ENCODE measurements at places on chromosomes 11 and 22. TPM values are rescaled to one million over a fixed set of nuclear protein-coding genes. Genes with fewer than 3 reads are reported as not detected.

- DNase-seq = no peak
These were observed 10.9 kb downstream of the PDGFD start for GRCh38 chr11:104152941-104153505.

DNA sequence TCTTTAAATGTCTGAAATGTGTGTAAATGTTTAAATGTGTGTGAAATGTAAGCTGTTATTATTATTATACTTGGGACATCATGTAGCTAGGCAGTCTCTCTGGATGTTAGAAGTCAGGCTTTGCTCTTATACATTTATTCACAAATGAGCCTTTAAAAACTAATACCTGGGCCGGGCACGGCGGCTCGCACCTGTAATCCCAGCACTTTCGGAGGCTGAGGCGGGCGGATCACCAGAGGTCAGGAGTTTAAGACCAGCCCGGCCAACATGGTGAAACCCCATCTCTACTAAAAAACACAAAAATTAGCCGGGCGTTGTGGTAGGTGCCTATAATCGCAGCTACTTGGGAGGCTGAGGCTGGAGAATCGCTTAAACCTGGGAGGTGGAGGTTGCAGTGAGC, 21.7 kb upstream of the CTTN start:
- DNase-seq = no peak

DNA sequence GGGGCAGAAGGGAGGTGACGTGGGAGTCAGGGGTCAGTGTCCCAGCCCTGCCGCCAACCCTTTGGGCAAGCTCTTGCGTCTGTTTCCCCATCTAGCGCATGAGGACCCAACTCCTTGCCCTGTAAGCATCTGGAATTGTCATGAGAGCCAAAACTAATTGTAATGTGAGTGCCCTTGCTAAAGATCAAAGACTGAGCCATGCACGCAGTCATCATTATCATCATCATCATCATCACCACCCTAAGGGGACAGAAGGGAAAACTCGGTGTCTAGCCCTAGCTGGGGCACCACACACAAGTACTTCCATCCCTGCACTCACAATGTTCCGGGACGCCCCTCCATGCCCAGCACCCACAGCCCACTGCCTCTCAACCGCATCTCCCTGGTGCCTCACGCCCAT, 2.5 kb downstream of the LIF start:
- DNase-seq = no peak

DNA sequence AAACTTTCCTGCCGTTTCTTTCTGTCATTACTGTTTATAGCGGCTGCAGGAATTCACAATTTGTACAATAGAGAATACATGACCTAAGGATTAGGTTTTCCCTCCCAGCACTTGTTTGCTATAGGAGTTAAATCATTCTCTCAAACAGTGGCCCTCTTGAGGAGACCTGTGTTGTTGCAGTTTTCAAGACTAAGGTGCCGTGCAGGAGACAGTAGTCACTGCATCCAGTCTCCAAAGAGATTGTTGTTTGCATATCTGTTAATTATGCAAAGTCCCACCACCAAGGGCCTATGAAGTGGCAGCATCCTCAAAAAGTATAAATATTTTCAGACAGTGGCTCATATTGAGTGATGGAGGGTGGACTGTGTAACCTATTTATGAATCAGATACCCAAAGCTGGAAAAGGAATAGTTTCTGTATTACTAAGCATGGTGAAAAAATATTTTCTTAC, 2.3 kb downstream of the PRSS23 start:
- DNase-seq = peak; percentile 50

DNA sequence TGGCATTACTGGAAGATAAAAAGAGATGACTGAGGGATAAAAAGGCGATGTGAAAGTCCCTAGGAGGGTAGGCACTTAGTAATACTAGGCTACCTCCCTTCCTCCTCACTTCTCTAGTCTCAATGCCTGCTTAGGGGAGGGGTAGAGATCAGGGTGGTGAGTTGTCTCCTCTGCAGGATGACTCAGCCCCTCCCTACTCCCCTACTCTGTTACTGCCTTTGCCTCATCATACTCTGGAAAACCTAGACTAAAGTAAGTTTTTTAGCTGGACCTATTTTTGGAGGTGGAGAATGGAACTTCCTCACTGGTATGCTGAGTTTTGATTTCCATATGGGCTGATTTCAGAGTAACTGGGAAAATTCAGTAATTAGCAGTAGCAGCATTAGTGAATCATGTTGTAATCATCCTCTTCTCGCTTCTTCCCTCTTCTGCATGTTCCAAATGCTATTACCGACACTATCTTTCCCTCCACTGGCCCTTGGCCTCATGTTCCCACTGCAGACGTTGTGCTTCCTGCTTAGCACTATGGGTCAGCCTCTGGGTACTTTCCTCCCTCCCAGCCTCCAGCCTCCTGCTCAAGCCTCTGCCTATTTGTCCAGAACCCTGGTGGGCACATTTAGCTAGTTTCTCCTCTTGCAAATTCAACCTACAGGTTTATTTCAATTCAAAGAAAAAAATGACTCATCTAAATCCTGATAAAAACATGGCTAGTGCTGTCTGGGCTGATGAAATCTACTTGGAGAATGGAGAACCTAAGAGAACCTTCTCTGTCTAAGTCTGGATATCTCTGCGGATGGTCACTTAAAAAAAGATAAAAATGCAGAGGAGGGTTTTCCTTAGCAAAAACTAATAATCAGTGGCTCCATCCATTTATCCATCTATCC, 281.7 kb downstream of the ST3GAL4 start:
- peak; percentile 73 for DNase-seq

GRCh38 chr11:110435780-110436717, 6.3 kb downstream of the FDX1 start:
- no peak for DNase-seq

DNA sequence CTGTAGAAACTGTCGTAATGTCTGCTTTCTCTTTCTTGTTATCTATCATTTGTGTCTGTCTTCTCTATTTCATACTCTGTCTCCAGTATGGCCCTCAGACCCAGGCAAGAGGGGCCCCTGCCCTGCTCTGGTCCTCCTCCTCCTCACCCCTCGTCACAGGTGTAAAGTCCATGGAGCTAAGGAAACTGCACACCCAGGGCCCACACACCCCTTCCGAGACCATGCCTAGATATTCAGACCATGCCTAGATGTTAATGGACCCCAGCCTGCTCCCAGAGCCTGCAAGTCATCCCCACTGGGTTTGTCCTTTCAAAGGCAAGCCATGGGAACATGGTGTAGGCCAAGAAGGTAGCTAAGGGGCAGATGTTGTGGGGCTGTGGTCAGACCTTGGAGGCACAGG, 24.1 kb upstream of the ANO1 start:
- no peak for DNase-seq

OR51I1 gene
- not detected for total RNA-seq

TCN1 gene
- total RNA-seq = not detected

TPBGL gene
- total RNA-seq = not detected

RCOR2 gene
- 0.38 TPM for total RNA-seq

All from HFFc6 (cell line).